Aorta (tissue), 5 donors: ENCODE measurements at places on chromosomes 6 and 20. TPM values are rescaled to one million over a fixed set of nuclear protein-coding genes. Genes with fewer than 3 reads are reported as not detected.

The BPIFB2 gene
- not detected for polyA plus RNA-seq

The SLC17A4 gene
- 0.10 TPM for polyA plus RNA-seq

The RING1 gene
- 26.4 TPM for polyA plus RNA-seq

The KIZ gene
- 15.9 TPM for polyA plus RNA-seq

The GLP1R gene
- polyA plus RNA-seq = not detected

The PLEKHG1 gene
- 1.9 TPM for polyA plus RNA-seq
